ENCODE measurements at places on chromosomes 2 and 18. TPM values are rescaled to one million over a fixed set of nuclear protein-coding genes. Genes with fewer than 3 reads are reported as not detected.

DNA sequence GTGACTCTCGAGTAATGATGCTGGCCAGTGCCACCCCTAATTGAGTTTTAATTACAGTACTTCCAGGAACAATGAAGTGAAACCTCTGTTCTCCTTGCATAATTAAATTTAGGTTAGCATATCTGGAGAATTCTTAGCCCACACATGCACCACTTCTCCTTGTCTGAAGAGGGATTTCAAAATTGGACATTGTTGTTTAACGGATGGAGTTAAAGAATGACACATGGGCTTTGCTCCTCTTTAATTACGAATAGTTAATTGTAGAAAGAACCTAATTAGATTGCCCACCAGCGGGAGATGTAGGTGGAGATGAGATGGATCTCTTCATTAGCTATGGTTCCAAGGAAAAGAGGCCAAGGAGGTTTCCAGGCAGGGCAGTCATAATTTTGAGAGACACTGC is 33.1 kb upstream of the EN1 start:
- DNase-seq, result no peak

Gene DARS1
- 143 TPM for total RNA-seq

Gene HS1BP3
- 12.1 TPM for total RNA-seq

GRCh38 chr2:42941633-42942176 is 149.3 kb upstream of the HAAO start:
- DNase-seq, result no peak

- DNase-seq, result no peak
These were observed 34.9 kb downstream of the COA5 start for GRCh38 chr2:98573426-98573825.

DNA sequence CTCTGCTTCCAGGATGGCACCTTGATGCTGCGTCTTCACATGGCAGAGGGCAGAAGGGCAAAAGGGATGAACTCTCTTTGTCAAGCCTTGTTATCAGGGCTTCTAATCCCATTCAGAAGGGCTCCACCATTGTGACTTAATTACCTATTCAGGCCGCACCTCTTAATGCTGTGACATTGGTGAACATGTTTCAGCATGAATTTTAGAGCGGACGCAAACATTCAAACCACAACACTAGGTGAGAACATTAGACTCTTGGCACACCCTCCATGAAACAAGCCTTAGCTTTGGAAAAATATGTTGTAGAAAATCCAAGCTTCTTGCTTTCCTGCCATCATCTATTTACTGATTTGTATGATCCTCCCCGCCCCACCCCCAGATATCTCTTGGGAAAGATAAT is 17.9 kb downstream of the DAW1 start:
- DNase-seq, result no peak

DNA sequence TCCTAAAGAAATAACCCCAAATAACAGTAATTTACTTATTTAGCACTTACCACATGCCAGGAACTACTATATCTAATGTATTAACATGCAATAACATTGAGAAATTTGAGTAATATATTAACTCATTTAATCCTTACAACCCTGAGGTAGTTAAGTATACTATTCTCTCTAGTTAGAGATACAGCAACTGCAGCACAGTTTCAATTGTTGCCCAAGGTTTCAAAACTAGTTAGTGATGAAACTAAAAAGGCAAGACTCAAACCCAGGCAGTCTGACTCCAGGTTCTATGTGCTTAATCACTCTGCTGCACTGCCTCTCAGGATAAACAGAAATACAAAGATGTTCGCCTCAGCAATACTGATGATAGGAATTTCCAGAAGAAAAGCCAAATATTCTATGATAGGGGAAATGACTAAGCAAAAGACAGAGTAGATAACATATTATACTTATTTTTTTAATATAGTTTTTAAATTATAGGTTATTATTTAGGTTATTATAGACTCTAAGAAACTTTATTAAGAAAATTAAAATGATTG is 88.0 kb downstream of the SS18 start:
- DNase-seq, result no peak

DNA sequence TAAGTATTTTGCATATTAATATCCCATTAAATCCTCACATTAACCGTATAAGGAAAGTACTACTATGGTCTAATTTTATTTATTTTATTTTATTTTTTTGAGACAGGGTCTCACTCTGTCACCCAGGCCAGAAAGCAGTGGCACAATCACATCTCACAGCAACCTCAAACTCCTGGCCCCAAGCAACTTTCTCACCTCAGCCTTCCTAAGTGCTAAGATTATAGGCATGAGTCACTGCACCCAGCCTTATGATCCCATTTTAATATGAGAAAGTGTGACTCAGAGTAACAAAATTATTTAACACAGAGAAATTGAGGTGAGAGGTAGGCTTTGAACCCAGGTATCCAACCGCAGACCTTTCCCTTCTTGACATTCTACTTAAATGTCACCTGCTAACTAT is 330.0 kb upstream of the POU3F3 start:
- DNase-seq, result no peak

GRCh38 chr2:237171396-237171795 is 85.7 kb downstream of the COPS8 start:
- DNase-seq, result peak; percentile 86

Gene ARHGAP28
- total RNA-seq, result 0.05 TPM

Gene MTCL1
- 28.2 TPM for total RNA-seq

DNA sequence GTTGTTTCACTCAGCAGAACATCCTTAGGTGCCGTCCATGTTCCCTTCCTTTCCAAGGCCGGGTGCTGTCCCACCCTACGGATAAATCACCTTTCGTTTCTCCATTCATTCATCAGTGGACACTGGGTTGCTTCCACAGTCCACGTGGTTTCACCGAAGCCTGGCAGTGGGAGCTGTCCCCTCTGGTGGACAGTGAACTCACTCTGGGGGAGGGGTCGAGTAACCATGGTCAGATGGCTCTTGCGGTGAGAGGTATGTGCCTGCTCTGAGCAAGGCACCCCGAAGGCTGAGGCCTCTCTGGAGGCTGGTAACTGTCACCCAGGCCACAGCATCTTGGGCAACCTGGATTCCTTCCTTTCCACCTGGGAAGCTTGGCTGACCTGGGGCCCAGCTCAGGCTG is 61.5 kb upstream of the TWIST2 start:
- DNase-seq, result no peak

- DNase-seq, result peak; percentile 73
These were observed 15.7 kb downstream of the CRIM1 start for GRCh38 chr2:36371070-36371874.

GRCh38 chr2:47270421-47270820 is 115.3 kb upstream of the STPG4 start:
- no peak for DNase-seq

DNA sequence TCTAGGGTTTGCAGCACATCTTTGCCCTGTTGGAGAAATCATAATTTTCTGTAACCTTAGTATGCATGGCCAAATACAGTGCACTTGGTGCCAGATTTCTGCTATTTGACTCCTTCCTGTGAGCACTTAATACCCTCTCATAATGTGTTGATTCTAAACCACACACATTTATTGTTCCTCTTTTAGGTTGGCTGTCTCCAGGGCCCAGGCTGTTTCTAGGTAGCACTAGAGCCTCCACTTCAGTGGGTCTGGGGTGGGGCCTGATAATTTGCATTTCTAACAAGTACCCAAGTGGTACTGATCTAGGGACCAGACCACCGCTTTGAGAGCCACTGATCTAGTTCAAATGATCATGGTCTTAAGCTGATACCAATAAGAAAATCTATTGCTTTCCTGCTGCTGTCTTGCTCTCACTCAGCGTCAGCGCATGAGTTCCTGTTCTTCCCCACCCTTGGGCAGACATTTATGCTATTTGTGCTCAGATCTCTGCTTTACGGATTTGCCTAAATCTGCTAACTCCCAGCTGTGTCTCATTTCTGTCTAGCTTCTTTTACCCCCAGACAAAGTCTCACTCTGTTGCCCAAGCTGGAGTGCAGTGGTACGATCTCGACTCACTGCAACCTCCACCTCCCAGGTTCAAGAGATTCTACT is 7.4 kb downstream of the PTRHD1 start:
- no peak for DNase-seq

GRCh38 chr2:214549946-214550345 is 139.1 kb downstream of the VWC2L start:
- DNase-seq, result no peak

DNA sequence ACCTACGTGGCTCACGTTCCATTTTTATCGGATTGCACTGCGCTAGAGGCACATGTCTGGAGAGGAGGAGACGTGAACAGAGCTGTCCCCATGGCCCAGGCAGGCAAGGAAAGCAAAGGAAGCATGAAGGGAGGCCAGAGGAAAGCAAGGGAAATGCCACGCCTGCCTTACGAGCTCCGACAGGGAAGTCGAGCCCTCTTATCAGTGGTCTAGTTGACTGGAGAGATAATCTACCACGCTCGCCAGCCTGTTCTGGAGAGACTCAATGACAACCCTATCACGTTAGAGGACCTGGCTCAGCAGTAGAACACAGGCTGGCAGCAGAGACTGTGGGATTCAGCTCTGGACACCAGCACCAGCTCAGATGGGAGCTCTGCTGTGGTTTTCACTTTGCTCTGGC is 202.6 kb upstream of the ID2 start:
- no peak for DNase-seq

DNA sequence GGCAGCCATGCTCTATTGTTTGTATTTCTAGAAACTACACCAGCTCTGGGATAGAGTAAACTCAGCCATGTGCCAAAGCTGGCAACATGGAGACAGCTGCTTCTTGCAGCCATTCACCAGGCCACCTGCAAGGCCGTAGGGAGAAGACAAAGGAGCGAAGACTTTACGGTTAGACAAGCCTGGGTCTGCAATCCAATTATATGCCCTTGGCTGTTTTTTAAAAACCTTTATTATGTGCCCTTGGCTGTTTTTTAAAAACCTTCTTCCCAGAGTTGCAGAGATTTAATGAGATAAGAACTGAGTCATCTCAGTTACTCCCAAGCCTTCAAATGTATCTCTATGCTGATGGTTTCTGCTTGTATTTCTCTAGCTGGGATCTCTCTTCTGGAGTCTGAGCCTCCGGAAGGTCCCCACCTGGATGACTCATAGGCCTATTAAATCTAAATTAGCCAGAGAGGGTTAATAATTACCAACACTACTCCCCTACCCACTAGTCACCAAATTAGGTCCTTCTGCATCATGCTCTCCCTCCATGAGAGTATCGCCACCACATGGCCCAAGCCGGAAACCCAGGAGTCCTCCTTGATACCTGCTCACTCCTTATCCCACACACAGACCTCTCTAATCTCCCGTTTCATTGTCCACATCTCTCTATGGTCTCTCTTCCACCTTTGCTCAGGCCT is 17.5 kb upstream of the DPP4 start:
- DNase-seq, result peak; percentile 92

DNA sequence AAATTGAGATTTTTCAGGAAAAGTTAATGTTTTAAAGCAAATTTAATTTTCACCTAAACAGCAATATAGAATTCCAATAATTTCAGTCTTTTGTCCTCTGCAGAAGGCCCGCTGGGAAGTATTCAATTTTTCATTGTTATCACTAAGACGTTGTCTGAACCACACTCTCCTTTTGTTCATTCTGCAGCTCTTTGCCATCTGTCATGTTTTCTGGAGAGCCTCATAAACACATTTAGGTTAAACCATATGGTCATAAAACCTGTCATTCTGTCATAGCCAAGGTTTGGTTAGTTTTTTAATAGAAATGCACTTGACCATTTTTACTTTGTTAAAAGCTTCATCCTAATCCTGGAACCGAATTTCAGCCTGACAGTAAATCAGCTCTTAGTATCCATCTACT is 54.0 kb upstream of the PGAP1 start:
- DNase-seq, result no peak

GRCh38 chr2:60215386-60215901 is 338.0 kb downstream of the BCL11A start:
- DNase-seq, result no peak

GRCh38 chr2:209368406-209368805 is 55.4 kb upstream of the MAP2 start:
- peak; percentile 39 for DNase-seq

DNA sequence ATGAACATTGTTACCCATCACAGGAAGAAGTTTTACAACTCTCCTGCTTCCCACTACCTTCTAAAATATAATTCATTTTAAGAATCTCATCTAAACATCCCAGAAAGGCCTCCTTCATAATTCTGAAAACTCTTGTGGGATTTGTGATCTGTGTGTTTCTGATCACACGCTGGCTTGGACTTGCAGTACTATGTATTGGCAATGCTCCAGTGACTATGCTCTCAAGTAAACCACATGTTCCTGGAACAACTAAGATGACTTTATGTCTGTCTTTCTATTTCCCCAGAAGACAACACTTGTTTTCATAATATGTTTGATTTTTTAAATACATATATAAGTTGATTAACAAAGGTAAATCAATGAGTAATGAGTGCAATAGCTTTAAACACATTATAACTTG is 376.6 kb upstream of the NETO1 start:
- peak; percentile 1 for DNase-seq

- DNase-seq, result no peak
These were observed 188.4 kb upstream of the RASGRP3 start for GRCh38 chr2:33288011-33288410.

Gene OR6B2
- total RNA-seq, result not detected

- no peak for DNase-seq
These were observed 19.4 kb downstream of the INHBB start for GRCh38 chr2:120365236-120365793.

DNA sequence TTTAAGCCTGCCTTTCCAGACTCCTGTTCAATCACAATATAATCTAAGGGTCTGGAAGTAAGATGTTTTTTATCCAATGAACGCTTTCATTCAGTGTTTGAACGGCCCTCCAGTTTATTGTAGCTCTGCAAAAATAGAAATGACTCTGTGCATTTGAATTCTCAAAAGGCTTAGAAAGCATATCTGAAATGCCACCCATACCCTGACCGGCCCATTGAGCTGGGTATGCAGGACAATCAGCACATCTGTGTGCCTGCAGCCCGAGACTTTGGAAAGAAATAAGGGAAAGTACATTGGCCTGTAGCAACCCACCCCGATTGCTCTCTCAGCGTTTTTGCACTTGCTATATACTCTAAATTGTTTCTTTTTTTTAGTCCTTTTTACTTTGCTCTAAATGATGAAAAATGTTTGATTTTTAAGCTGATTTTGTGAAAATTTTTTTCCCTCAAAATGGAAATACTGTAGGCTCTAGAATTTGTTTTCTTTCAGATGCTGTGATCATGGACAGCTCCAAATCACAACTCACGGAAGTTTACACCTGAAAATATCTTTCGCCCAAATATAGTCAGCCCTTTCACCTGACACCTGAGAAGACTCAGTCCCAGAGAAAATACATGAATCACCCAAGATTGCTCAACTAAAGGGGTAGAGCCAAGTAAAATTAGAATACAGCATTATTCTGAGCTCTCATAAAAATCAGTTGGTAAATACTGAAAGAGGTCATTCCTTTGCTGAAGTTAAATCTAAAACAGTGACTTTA is 194.5 kb upstream of the SIX3 start:
- DNase-seq, result no peak

DNA sequence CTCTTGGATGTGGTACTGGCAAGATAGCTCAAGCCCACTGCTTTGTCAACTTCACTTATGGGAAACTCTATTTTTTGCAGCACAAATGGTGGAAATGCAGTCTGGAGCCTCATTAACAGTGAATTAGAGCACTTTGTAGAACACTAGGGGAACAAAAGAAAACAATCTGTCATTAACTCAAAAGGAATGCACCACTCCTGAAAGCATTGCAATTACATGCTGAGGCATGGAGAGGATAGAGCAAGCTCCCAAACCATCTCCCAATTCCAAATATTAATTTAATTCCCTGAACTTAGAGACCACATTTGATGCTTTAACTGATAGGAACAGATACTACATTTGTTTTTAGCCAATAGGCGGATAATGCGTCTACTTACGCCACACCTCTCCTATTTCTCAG is 32.8 kb upstream of the TANC1 start:
- no peak for DNase-seq

All from M059J (cell line).